AG09319 (cell line): ENCODE measurements at places on chromosomes 3 and 15.

DNA sequence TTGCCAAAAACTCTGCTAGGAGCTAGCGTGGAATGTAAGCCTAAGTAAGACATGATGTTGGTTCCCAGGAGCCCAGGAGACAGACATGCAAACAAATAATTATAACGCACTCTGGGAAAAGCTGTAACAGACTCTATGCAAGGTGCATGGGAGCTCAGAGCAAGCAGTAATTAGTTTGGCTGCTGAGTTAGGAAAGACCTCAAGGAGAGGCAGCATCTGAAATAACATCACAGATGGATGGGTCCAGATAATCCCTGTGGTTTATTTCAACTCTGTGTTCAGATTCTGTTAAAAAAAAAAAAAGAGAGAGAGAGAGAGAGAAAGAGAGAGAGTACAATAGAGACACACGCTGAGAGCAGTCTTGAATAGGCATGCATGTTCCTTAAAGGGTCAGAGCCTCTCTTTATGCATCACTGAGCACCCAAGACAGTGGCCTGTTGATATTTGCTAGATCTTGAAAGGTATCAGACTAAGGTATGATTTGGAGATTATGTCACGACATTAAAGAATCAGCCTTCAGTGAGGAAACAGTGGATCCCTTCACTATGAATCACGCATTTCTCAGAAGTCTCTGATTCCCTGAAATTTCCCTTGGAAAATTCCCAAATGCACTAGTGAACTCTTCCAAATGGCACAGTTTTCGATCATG lies 124.4 kb upstream of the LIPC start:
- DNase-seq = peak; percentile 67

- DNase-seq = no peak
Observed at GRCh38 chr15:29968895-29969561, 113.7 kb upstream of the GOLGA8J start.

DNA sequence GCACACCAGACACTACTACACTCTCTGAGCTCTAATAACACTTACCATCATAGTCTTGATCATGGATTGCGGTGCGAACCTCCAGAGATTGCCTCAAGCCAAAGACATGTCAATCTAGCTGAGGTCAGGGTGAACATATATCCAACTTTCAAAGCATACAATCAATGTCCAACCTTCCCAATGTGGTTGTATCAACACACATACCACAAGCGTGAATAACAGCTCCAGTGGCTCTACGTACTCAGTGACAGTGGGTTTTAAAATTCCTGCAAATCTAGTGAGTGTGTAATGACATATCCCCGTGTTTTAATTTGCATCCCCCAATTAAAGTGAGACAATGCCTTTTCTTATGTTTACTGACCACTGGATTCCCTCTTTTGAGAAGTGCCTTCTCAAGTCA lies 29.6 kb downstream of the SFMBT1 start:
- DNase-seq = no peak

GRCh38 chr3:53502737-53503136 lies 8.3 kb downstream of the CACNA1D start:
- no peak for DNase-seq

- no peak for DNase-seq
Observed at GRCh38 chr3:49199900-49200281, 28.5 kb downstream of the KLHDC8B start.

GRCh38 chr15:78715434-78715833 lies 74.4 kb upstream of the CHRNB4 start:
- DNase-seq = no peak

DNA sequence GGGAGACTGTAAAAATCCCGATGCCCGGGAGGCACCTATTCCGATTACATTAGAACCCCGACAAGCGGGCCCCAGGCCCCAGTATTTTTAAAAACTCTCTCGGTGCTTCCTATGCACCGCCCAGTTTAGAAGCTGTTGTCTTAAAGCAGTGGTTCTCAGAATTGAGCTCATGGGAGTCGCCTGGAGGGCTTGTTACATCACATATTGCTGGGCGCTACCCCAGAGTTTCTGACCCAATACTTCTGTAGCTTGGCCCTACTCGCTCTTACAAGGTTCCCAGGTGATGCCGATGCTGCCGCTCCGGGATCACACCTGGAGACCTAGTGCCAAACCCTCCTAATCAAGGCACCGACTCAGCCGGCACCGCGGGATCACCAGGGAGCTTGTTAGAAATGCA lies 35.2 kb downstream of the CPN2 start:
- no peak for DNase-seq

- no peak for DNase-seq
Observed at GRCh38 chr3:182410051-182410450, 383.3 kb upstream of the ATP11B start.

DNA sequence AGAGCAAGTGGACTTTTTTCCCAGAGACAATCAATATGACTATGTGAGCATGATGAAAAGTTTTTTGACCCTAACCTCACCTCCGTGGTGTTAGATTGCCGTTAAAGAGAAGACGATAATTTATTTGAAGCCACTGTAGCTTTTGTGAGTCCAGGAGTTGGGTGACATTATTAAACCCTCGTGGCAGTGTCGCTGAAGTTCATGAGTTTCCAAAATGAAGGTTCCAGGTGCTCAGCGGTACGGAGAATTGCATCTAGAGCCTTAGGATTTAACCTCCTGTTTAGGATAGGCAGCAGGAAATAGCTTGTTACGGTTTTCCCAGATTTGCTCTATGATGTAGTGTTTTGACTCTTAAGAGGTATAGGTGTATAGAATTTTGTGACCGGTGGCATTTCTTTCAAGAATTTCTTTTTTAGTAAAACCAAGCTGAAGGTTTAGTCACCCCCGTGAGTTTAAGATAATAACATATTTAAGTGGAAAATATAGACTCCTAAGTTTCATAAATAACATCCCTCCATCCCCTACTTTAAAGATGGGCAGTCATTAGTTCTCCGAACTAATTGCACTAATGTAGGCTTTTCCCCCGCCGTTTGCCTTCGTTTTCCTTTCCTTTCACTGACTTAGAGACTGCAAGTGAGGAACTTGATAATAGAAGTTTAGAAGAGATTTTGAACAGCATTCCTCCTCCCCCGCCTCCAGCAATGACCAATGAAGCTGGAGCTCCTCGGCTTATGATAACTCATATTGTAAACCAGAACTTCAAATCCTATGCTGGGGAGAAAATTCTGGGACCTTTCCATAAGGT lies 2.0 kb downstream of the SMC4 start:
- DNase-seq = no peak

DNA sequence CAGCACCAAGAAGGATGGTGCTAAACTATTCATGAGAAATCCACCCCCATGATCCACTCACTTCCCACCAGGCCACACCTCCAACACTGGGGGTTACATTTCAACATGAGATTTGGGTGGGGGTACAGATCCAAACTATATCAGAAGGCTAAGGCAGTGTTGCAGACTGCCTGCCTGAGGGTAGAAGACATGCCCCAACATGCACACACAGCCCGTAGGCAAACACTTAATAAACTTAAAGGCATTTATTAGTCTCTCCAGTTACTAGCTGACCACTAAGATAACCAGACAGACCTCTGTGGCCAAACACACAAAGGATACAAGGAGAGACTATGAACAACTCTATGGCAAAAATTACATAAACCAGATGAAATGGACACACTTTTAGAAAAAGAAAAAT lies 10.2 kb downstream of the FAM162A start:
- no peak for DNase-seq

- DNase-seq = no peak
Observed at GRCh38 chr15:78663703-78664102, 22.7 kb upstream of the CHRNB4 start.

DNA sequence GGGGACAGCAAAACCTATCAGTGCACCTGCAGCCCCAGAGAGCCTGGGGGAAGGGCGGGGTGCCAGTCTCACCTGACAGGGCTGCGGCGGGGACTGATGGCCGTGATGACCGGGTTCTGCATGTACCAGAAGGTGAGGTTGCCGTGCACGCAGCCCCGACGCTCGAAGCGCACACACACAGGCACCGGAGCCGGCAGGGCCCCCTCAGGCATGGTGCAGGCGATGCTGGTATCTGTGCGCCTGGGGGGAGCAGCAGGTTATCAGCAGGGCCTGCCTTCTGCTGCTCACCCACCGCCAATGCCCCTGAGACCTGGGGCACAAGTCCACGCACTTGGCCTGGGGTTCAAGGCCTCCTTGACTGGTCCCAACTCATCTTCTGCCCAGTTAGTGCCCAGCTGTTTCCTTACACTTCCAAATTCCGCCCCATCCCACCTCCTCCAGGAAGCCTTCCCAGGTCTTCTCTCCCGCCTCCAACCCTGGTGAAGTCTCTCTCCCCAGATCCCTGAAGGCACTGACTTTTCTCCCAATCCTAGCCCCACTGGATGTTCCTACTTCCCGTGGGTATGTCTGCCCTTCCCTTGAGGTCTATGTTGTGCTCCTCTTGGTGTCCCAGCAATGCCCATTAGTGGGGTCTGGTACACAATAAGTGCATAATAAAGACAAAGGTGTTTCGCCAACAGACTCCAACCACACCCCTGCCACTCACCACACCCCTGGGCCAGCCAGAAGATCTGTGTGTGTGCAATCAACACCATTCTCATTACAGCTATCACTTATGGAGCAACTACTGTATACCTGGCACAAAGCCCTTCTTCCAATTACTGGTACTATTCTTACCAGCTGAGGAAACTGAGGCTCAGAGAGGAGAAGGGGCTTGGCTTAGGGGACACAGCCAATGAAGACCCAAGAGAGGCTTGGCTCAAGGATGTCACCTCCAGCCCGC lies 28.9 kb downstream of the H1-8 start:
- DNase-seq = no peak

DNA sequence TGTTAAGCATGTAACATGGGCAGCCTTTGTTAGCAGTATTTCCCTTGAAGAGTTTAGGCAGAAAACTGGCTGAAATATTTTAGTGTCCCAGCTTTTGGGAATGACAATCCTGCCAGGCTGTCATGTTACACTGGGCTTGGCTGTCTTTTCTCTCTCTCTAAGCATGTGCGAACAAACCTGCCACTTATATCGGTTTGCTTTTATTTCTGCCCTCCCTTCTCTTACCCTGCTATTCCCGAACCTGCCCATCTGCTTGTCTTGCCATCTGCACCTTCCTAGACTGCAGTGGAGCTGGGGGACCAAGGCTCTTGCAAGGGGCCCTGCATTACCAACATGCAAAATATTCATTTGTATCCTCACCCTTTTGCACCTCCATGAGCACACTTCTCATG lies 339.6 kb downstream of the EPHB1 start:
- DNase-seq = no peak

DNA sequence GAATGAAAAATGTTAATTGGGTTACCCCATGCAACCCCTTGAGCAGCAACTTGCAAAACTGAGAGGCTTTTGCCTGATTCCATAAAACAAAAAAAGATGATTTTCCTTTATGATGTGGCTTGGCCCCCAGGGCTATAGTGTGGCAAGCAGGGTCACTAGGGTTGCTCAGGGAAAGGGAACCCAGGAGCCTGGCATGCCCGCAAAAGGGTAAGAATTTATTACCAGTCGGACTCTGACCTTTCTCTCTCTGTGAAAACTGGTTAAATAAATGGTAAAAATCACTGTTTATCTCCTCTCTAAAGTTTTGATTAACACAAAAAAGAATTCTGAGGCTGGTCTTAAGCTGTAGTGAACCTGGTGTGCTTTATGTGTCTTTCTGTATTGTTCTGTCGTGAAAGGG lies 37.7 kb upstream of the SEC61A1 start:
- no peak for DNase-seq
